Germinal center (tissue), 1 donor: ENCODE measurements at places on chromosomes 2 and 18.

GRCh38 chr2:147824620-147825019 lies 20.2 kb upstream of the ACVR2A start:
- DNase-seq: no peak

- DNase-seq: no peak
Observed at GRCh38 chr2:211132573-211132972, 576.2 kb downstream of the CPS1 start.

- DNase-seq: no peak
Observed at GRCh38 chr2:214215107-214215506, 195.7 kb upstream of the VWC2L start.

- no peak for DNase-seq
Observed at GRCh38 chr18:36153203-36153602, 23.5 kb downstream of the ELP2 start.

- no peak for DNase-seq
Observed at GRCh38 chr2:11995456-11995855, 249.0 kb downstream of the LPIN1 start.

GRCh38 chr2:97740590-97741182 lies 27.3 kb downstream of the ZAP70 start:
- peak; percentile 81 for DNase-seq

DNA sequence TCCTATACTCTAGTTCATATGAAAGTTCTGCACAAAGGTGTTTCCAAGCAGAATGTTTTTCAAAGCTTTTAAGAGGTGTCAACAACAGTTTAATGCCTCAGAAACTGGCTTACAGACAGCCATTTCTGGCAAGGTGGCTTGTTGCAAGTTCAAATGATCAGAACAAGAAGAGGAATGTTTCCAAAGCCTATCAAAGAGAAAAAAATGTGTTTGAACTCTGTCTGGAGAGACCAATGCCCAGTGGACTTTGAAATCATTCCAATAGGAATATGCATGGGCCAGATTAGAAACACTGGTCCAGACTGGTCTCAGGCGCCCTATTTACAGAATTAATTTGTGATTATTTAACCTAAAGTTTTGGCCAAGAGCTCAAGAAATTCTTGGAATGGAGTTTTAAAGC lies 106.2 kb downstream of the CPS1 start:
- no peak for DNase-seq
